ENCODE measurements at places on chromosomes 1 and 21.

DNA sequence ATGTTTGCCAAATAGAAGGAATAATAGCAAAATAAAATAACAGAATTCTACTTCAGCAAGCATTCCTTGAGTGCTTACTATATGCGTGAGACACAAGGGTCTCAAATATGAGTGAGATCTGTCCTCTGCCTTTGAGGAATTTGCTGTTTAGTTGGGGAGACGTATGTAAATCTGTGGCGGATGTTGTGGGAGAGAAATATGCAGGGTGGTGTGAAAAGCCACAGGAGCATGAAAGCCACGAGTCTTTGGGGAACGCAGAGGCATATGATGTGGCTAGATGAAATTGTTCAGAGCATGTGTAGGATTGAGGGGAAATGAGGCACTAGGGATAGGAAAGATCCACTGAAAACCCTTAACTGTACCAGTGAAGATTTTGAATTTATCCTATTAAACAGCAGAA is 244.4 kb downstream of the PBX1 start:
- DNase-seq, result no peak

DNA sequence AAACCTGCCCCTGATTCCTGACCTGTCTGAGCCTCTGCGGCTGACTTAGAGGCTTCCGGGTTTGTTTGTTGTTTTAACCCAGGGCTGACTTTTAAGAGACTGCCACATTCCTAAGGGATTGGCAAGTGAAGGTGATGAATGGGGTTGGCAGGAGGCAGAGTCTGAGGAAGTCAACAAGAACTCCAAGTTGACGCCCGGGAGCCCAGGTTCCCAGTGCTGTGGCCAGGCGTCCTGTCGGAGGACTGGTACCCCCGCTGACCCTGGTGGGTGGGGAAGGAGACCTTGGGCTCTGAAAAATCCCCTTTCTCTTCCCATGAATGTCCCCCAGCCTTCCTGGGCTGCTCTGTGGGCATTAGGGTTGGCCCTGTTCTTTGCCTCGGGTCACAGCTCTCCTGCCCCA is 19.7 kb upstream of the EPS8L3 start:
- no peak for DNase-seq

- no peak for DNase-seq
These were observed 47.7 kb downstream of the OSBPL9 start for GRCh38 chr1:51664421-51665240.

DNA sequence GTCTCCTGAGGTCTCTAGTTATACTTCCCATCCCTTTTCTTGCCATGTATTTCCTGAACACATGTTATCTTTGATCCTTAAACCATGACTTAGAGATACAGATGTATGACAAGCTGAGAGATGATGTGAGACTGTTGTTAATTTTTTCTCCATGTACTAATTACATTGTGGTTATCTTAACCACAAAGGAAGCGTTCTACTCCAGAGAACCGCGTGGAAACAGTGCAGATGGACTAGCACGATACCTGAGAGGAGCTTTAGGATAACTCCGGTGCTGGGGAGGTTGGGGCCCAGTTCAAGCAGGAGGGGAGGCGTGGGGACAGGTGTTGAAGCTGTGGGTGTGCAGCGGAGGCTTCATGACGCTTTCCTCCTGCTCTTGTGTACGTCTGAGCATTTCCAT is 17.5 kb downstream of the PDE9A start:
- DNase-seq, result no peak

DNA sequence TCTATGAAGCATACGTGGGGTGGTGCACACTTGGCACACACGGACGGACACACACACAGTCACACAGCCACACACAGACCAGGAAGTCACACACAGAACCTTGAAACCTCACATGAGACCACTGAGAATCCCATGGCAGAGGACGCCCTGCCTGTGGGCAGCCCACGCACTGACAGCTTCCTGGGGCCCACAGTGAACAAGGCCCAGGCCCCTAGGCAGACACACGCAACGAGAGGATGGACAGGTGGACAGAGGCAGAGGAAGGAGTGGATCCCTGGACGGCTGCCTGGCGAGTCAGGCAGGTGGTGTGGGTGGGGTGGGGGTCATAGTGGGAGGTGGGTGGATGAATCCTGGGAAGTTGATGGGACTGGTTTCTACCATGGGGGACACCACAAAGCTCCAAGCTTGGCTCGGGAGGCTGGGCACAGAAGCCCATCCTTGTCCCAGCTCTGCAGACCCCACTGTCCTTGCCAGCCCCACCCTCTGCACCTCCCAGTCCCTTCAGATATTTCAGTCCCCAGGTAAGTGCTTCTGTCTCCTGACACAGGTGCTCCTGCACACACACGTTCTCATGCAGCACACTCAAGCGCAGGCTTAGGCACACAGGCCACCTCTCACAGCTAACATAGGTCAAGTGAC is 49.1 kb downstream of the WNT9A start:
- no peak for DNase-seq

GRCh38 chr1:109932679-109933078 is 22.0 kb downstream of the CSF1 start:
- DNase-seq, result no peak

DNA sequence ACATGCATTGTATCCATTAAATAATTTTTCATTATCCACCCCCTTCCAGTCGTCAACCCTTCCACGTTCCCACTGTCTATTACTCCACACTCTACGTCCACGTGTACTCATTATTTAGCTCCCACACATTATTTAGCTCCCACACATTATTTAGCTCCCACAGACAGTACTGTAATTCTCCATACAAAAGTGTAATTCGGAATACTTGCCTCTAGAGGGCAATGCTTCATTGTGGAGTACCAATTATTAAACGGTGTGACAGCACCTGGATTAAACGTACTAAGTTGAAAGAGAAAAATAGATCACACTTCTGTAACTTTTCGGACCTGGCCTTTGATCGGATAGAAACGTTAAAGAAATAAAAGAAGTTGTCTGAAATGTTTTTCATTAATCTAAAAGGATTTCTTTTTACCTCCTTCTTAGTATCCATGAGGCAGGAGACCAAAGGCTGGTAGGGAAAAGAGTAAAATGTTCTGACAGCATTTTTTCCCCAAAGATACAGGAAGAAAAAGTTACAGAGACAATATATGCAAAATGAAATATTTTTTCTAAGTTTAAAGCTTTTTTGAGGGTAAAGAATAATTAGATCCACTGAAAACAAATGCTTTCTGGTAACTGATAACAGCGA is 99.2 kb downstream of the LHX8 start:
- DNase-seq, result peak; percentile 40

GRCh38 chr1:171343727-171344472 is 29.9 kb downstream of the FMO4 start:
- DNase-seq, result no peak

- DNase-seq, result no peak
These were observed 97.2 kb downstream of the PHTF1 start for GRCh38 chr1:113662101-113662500.

- DNase-seq, result peak; percentile 78
These were observed 291.1 kb upstream of the NFIA start for GRCh38 chr1:60791226-60791625.

GRCh38 chr1:240522122-240522822 is 89.7 kb downstream of the GREM2 start:
- DNase-seq, result no peak

GRCh38 chr1:198125995-198126735 is 30.6 kb upstream of the NEK7 start:
- DNase-seq, result peak; percentile 36

GRCh38 chr1:183124259-183124658 is 61.8 kb upstream of the LAMC2 start:
- no peak for DNase-seq

DNA sequence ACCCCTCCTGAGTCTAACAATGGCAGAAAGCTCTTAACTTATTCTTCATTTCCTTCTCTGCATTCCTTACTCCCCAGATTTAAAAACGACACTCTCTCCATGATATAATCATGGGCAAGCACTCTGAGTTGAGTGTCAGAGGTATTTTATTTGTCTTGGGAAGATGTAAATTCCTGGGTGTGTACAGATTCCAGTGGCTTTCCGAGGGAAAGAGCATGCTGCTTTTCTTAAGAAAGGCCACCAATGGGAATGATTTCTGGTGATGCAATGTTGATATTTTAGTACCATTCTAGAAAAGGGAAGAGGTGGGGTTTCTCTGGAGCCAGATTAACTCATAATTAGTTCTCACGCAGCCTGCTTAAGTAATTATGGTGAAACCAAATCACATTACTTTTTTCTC is 47.8 kb upstream of the BTG3 start:
- no peak for DNase-seq

GRCh38 chr1:182910143-182910542 is 42.8 kb downstream of the SHCBP1L start:
- no peak for DNase-seq

DNA sequence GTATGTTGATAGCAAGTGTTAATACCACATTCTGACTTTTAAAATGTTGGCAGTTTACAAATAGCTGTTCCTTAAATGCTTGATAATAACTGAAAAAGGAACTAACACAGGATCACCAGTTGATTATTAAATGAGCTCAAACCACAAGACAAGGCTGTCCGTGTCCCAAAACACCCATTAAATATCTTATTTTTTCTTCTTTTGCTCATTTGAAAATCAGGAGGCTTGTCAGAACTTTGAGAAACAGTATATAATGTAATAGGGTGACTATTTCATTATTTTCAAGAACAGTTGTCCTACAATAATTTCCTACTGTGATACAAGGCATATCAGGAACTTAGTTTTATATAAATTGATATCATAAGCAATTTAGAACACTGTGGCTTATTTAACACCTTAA is 2.7 kb downstream of the CDKN2C start:
- DNase-seq, result peak; percentile 9

- DNase-seq, result no peak
These were observed 120.5 kb downstream of the SIK1 start for GRCh38 chr21:43306391-43306790.

DNA sequence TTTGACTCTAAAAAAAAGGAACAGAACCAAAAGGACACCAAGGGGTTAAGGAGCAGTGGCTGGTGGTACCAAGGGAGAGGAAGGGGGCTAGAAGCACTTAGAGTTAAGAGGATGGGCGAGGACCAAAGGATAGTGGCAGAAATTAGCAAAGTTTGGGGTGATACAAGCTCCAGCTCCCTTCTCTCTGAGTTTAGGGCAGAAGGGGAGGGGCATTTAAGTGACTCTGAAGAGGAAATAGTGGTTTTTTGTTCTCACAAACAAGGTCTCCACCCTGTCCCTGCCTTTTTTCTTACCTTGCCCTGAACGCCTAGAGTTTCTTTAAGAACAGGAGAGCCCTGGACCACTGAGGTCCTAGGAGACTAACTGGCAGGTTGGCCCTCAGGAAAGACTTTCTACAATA is 3.3 kb downstream of the CDC42SE1 start:
- DNase-seq, result no peak

GRCh38 chr1:43853161-43853921 is 80.3 kb upstream of the ARTN start:
- DNase-seq, result peak; percentile 74

DNA sequence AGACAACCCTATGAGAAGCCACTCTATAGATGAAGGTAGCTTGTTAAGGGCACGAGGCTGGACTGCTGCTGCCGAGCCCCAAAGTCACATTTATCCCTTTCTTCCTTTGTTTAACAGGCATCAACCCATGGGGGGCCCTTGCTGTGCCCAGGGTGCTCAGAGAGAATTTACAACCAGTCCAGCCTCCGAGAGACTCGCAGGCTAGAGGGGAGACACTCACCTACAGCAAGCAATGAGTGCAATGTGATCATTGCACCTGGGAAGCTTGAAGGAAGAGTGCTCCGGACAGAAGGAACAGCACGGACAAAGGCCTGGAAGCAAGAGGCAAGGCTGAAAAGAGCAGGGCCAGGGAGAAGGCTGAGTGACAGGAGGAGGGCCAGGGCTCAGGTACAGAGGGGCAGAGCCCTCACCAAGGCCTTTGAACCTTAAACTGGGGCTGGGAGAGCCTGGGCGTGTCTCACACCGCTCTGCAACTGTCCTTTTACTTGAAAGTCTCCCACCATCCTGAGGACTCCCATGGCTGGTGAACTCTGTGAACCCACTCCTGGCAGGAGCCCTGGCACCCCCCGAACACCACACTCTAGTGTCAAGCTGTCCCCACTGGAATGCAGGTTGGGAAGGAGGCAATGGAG is 27.3 kb downstream of the DMRTB1 start:
- DNase-seq, result no peak

- no peak for DNase-seq
These were observed 325.1 kb downstream of the HHAT start for GRCh38 chr1:210653771-210654170.

DNA sequence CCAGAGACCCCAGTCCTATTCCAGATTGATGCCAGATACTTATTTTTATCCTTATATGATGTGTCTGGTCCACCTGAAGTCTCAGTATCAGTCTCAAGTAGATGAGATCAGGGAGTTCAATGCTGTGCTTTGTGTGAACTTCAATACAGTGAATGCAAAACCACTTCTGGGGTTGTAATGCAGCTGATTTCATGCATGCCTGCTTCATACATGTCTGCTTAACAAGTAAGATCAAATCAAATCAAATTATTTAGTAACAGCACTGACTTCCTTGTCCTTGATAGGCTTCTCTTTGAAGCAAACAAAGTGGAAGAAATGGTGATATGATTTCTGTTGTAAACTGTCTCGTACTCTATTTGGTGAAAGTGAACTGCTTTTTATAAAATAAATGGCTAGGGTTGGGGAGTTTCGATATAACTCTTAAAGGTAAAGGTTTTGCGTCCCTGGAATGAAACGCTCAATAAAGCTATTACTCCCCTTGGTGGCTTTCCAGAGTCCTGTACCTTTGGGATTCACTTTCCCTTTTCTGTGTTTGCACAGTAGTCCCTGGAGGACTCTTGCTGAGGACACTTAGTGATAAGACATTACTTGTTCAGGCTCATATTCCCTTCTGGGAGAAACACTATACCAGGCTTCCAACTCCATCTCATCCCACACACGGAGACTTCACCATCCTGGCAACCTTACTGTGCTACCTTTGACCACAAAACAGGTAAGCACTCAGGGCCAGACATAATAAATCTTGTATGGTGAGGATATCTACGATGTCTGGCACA is 59.3 kb downstream of the FH start:
- DNase-seq, result no peak

- DNase-seq, result no peak
These were observed 8.2 kb downstream of the BSND start for GRCh38 chr1:55006931-55007330.

DNA sequence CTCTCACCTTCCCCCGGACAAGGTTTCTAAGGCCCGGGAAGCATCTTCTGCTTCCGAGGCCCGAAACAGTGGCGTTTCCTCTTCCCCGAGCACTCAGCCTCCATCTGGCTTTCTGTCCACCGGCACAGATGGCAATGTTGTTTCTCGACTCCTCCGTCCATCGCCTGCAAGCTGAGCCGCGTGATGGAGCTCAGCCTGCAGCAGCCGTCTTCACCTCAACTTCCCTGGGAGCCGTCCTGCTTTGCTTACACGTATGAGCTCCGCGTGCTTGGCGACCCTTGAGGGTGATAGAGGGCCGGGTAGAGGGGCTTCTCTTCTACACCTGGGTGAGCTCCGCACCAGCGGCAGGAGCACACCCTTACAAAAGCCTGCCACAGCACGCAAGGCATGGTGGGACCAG is 80.4 kb downstream of the AJAP1 start:
- no peak for DNase-seq

Data from tongue (tissue), 3 donors.